ENCODE measurements at places on chromosomes 1 and 21. TPM values are rescaled to one million over a fixed set of nuclear protein-coding genes. Genes with fewer than 3 reads are reported as not detected.

Gene VWA5B1
- not detected for total RNA-seq

Gene RHEX
- total RNA-seq: not detected

Gene USP21
- total RNA-seq: 12.6 TPM

Gene C1QB
- total RNA-seq: not detected

Gene PRAMEF6
- total RNA-seq: not detected

Gene RYR2
- total RNA-seq: not detected
